ENCODE measurements at places on chromosomes 7 and 10.

GRCh38 chr10:28681291-28681763, 4.0 kb downstream of the BAMBI start:
- no peak for DNase-seq

GRCh38 chr10:86988520-86988919, 20.2 kb downstream of the ADIRF start:
- DNase-seq: no peak

DNA sequence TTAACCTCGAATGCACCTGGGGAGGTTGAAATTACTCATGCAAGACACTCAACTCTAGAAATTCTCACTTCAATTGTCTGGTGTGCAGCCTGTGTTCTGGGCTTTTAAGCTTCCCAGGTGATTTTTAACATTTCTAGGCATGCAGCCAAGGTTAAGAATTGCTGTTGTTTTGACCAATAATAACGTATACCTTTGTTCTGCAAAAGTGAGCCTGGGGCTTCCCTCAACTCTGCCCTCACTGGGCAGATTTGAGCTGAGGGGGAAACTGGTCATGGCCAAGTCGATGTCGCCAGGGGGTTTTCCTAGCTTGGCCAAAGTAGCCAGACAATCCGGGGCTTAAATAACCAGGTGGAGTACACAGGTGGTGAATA, 568 bp downstream of the PRSS2 start:
- no peak for DNase-seq

DNA sequence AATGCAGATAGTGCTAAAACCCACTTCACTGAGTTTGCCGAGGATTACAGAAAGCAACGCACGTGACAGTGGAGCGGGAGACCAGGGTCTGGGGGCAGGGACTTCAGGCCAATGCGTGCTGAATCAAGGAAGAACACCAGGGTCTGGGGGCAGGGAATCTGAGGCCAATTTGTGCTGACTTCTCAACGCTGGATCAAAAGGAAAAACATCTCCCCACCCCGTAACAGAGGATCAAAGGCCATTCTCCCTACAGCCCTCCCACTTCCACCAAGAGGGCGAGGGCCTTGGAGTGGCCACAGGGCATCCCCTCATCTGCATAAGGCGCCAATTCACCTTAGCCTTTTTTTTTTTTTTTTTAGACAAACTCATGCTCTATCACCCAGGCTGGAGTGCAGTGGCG, 22.3 kb upstream of the BNIP3 start:
- no peak for DNase-seq

- no peak for DNase-seq
These were observed 90.7 kb downstream of the NPSR1 start for GRCh38 chr7:34748728-34749089.

GRCh38 chr10:133307776-133308420, 774 bp downstream of the TUBGCP2 start:
- DNase-seq: peak; percentile 73

- no peak for DNase-seq
These were observed 104.2 kb upstream of the VWC2 start for GRCh38 chr7:49669285-49669684.

GRCh38 chr7:155870334-155871180, 58.3 kb upstream of the SHH start:
- DNase-seq: no peak

GRCh38 chr7:138493535-138493934, 33.5 kb downstream of the TRIM24 start:
- DNase-seq: no peak

- no peak for DNase-seq
These were observed 151.5 kb upstream of the AGR3 start for GRCh38 chr7:17033245-17033644.

- no peak for DNase-seq
These were observed 299.8 kb downstream of the KLF6 start for GRCh38 chr10:3485057-3485686.

GRCh38 chr10:98170249-98171117, 36.0 kb downstream of the R3HCC1L start:
- no peak for DNase-seq

DNA sequence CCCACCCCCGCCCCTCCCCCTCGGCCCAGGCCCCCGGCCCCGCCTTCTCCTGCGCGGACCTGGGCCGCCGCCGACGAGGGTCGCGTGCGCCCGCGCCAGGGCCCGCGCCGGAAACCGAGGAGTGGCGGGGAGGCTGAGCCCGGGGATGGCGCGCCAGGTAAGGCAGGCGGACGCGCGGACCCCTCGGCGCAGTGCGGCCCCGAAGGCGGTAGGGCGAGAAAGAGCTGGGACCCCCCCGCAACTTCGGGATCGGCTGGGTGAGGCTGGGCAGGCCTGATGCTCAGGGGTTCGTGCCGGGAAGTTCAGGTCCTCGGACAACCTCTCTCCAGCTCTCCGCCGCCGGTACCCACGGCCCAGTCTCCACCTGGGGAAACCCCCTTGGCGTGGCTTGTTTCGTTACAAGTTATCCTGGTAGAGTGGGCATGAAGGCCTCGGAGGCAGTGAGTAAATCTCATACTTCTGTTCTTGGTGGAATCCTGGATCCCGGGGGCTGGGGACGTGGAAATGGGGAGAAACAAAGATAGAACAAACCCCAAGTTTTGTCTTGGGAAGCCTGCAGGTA, 58.4 kb downstream of the ZNF467 start:
- DNase-seq: peak; percentile 30

DNA sequence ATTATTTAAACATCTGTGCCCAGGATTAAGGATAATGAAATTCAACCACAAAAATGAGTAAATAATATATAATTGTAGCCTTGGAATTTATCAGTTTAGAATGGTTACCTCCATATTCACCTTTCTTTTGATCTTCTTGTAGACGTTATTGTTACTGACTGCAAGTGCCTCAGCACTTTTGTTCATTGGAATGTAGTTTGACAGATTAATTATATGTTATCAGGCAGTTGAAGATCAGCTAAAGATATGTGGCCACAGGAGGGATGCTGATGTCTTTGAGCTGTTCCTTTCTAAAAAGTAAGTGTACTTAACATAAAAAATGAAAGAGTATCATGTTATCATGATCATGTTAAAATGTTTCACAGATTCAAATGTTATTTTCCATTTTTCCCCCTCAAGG, 5.6 kb downstream of the LRRC72 start:
- DNase-seq: no peak

DNA sequence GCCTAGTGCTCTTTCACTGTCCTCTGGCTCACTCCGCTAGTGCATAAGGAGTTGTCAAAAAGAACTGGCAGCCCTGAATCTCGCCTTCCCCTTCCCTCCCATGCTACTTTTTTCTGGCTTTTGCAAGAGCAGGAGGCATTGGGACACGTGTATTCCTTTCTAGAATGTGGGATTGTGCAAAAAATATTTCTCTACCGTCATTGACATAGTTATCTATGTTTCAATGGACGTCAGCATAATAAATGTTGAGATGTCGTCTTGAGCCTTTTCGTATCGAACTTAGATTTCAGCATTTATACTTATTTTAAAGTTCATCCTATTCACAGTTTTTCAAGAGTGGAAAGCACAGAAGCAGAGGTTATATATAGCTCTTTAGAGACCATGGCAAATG, 727 bp downstream of the ING3 start:
- DNase-seq: no peak

DNA sequence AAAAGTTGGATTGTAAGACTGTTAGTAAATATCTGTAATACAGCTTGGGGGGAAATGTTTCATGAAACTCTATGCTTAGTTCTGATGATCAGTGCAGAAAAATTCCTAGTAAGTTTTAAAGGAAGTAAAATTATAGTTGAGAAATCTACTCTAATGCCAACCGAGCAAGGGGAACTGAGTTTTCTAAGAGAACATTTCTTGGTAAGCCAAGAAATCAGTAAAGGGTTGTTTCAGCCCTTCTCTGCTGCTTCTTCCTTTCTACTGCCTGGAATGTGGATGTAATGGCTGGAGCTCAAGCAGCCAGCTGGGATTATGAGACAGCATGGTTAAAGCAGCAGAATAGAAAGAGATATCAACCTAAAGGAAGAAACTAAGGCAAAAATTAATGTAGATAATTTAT, 15.9 kb upstream of the AKR1B1 start:
- no peak for DNase-seq

- no peak for DNase-seq
These were observed 19.8 kb upstream of the PRRT4 start for GRCh38 chr7:128381161-128381821.

DNA sequence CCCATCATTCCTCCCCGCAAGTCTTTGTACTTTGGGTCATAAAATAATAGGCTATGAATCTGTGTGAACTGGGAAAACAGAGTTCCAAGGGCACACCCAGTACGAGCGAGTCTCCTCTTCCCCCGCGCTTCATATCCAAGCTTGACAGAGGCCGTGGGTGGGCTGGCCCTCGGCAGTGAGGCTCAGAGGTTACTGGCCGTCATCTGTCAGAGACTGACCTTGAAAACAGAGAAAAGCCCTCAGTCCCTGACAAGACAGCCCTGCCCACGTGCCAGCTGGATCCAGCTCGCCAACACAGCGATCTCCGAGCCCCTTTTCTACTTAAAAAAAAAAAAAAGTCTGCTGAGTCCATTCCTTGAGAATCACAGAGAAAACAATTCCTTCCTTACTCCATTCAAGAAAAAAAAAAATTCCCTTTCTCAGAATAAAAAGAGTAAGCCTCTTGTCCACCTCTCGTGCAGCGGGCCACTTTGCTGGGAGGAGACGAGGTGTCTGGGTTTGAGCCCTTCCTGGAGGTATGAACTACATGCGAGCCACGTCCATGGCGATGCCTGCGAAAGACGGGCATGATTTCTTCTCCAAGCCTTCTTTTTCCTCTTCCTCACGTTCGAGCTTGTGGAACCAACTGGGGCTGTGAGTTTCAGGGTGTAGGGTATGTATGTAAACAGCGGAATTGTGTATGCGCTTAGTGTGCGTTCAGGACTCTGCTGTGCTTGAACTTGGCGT, 744 bp upstream of the BICC1 start:
- no peak for DNase-seq

DNA sequence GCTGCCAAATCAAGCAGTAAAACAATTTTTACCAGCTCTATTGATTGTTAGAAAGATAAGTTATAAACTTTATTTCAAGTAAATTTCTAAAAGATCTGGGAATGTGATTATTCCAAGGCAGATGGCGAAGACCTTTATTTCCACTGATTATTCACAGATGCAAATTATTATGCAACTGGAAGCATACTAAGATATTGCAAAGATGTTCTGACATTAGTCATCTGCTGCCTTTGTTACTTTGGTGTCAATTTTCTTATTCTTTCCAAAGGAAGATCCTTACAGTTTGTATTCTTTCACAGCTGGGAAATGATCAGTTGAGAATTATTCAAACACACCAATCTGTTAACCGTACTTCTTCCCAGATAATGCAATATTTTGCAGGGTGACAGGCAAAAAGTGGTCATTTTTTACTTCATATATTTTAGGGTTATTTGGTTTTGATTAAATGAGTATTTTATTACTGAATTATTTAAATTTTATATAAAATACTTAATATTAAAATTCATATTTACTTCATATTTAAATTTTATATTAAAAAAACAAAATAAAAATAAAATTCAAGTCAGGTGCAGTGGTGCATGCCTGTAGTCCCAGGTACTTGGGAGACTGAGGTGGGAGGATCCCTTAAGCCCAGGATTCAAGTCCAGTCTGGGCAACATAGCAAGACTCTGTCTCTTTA, 171.3 kb downstream of the FZD1 start:
- no peak for DNase-seq

GRCh38 chr10:11875494-11876281, 52.5 kb downstream of the PROSER2 start:
- no peak for DNase-seq

DNA sequence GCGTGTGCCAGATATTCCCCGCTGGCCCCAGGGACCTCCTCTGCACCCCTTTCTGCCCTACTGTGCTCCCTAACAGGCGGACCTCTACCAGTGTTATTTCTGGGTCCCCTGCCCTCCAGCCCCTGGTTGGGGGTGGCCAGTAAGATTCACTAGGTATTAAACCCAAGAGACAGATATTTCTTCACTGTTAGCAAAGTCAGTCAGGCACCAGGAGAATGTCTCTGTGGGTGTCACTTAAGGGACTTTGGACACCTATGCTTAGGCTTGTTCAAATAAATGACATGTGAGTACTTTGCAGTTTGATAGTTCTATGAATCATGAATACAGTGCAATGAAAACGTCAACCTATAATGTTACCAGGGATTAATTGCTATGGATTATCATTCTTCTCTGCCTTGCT, 234.3 kb upstream of the IGFBP3 start:
- no peak for DNase-seq

GRCh38 chr7:114623146-114623545, 208.5 kb downstream of the FOXP2 start:
- DNase-seq: no peak

All from T-helper 22 cell (primary cell).